Bronchial smooth muscle cell (primary cell): ENCODE measurements at places on chromosomes 16 and 17. TPM values are rescaled to one million over a fixed set of nuclear protein-coding genes. Genes with fewer than 3 reads are reported as not detected.

LPO gene
- not detected in 2 replicates for total RNA-seq

GNAO1 gene
- 0.09 TPM in 1 of 2 replicates, not detected in the other for total RNA-seq

ELMO3 gene
- total RNA-seq: 0.26 and 0.32 TPM in 2 replicates

C16orf46 gene
- 0.16 and 0.34 TPM in 2 replicates for total RNA-seq

SLC12A3 gene
- under 0.01 TPM in 1 of 2 replicates, not detected in the other for total RNA-seq

BAHCC1 gene
- total RNA-seq: 4.4 and 5.1 TPM in 2 replicates

GPR179 gene
- total RNA-seq: 0.09 TPM in 1 of 2 replicates, not detected in the other
